ENCODE measurements at places on chromosomes 5 and 9.

GRCh38 chr9:20642045-20642444, 19.7 kb upstream of the MLLT3 start:
- DNase-seq, result no peak

DNA sequence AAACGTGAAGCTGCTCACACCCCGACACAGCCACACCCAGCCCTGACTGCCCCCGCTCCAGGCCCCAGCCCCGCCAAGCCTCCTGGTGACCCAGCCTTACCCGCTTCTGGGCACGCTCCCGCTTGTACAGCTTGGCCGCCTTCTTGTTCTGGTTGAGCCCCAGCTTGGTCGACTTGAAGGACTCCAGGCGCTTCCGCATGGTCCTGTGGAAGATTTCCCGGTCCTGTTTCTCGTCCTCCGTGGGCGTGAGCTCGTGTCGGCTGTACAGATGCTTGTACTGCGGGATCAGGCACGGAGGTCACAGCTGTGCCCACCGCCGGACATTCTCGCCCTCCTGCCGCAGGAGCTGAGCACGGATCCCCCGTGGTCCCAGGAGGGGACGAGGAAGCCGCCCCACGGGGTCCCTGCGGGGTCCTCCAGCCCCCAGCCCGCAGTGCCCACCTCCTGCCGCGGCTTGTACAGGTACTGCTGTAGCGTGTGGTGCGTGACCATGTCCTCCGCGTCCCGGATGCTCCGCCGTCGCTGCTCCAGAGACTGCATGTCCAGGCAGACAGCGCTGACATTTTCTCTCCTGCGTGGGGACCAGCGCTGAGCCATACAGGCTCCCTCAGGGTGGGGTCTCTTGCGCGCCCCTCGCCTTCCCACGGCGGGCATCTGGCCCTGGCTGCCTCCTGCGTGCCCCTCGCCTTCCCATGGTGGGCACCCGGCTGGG, 33.3 kb downstream of the EXOC3 start:
- no peak for DNase-seq

GRCh38 chr9:136957901-136958300, 5.8 kb downstream of the LCN12 start:
- DNase-seq, result no peak

- no peak for DNase-seq
Observed at GRCh38 chr5:130151239-130151638, 247.0 kb downstream of the CHSY3 start.

GRCh38 chr5:85109616-85110015, 724.9 kb upstream of the EDIL3 start:
- no peak for DNase-seq

DNA sequence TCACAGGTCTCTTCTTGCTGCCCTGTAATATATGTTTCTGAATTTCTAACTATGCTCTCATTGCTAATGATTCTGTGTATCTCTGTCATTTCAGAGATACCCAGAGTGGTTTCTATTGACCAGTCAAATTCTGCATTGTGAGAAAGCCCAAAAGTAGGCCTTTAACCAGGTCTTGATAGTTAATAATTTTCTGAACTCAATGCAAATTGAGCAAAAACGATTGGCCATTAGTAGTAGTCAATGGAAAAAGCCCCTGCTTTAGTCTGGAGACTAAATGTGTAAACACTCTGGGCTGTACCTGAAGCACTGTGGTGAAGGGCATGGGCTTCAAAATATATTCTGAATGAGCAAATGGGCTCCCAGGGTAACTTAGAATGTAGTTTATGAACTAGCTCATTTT, 307.6 kb downstream of the ARL15 start:
- DNase-seq, result no peak

DNA sequence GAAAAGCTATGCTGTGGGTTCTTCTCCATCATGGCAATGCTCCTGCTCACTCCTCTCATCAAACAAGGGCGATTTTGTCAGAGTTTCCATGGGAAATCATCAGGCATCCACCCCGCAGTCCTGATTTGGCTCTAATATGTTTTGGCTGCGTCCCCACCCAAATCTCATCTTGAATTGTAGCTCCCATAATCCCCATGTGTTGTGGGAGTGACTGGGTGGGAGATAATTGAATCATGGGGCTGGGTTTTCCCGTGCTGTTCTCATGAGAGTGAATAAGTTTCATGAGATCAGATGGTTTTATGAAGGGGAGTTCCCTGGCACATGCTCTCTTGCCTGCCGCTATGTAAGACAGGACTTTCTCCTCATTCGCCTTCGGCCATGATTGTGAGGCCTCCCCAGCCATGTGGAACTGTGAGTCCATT, 163.8 kb downstream of the GADD45G start:
- DNase-seq, result no peak
